ENCODE measurements at places on chromosomes 6 and 20.

DNA sequence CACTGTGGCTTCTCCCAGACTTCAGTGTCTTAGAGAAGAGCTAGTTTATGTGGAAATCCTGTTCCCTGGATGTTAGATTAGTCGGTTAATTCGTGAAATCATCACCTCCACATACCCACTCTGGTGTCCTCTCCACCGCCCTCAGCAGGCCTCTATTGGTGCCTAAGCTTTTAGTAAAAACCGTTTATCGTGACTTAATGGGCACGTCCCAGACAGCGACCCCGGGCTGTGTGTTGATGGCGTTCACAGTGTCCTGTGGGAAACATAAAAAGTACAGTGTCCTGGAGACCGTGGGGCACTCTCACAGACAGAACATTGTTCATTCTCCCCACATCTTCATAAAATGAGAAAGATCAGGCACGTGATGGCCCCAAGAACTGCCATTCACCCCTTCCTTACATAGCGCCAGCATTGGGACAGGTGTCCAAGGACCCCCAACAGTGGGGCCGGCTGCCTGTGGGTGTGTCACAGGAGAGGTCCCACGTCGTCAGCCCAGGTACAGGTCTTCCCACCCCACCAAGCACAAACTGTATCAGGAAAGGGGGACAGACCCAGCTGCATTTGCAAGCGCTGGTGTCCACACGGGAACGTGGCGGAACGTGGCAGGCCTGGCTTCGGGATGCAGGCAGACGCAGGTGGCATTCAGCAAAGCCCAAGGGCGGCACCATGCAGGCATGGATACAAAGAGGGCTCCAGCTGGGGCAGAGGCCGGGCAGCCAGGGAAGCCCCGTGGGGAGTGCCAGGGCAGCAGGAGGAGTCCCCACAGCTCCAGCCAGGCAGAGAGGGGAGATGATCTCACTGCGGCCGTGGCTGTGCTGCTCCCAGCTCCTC is 237.7 kb downstream of the DLL1 start:
- DNase-seq = no peak

GRCh38 chr6:153121311-153121710 is 9.8 kb downstream of the RGS17 start:
- no peak for DNase-seq

DNA sequence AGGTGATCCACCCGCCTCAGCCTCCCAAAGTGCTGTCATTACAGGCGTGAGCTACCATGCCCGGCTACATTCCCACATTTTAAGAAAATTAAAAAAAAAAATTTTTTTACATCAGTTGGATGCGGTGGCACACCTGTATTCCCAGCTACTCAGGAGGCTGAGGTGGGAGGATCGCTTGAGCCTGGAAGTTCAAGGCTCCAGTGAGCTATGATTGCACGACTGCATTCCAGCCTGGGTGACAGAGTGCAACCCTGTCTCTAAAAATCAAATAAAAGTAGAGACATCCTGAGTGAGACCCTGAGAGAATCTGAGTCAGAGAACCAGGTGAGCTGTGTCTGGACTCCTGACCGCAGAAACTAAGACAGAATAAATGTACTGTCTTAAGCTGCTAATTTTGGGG is 38.8 kb downstream of the PIM1 start:
- no peak for DNase-seq

- no peak for DNase-seq
Measured at GRCh38 chr6:31597006-31597405, 4.2 kb upstream of the NCR3 start.

DNA sequence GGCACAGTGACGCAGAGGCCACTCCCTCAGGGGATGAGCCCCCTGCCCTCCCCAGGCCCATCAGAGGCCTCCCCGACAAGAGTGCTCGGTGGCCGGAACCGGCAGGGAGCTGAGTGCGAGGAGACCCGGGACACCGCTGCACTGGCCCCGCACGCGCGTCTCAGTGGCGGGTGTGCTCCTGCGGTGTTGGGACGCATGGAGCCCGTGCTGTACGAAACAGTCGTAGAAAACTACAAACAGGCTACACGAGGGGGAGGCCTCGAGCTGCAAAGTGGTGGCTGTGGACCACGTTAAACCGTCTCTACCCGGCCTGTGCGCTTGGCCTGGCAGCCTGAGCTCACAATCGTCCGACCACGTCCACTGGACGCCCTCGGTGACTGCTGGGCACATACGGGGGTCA is 40.2 kb upstream of the FNDC1 start:
- no peak for DNase-seq

GRCh38 chr20:33015114-33015484 is 7.6 kb downstream of the BPIFB2 start:
- DNase-seq = no peak

GRCh38 chr20:44967207-44967807 is 995 bp downstream of the STK4 start:
- DNase-seq = no peak

DNA sequence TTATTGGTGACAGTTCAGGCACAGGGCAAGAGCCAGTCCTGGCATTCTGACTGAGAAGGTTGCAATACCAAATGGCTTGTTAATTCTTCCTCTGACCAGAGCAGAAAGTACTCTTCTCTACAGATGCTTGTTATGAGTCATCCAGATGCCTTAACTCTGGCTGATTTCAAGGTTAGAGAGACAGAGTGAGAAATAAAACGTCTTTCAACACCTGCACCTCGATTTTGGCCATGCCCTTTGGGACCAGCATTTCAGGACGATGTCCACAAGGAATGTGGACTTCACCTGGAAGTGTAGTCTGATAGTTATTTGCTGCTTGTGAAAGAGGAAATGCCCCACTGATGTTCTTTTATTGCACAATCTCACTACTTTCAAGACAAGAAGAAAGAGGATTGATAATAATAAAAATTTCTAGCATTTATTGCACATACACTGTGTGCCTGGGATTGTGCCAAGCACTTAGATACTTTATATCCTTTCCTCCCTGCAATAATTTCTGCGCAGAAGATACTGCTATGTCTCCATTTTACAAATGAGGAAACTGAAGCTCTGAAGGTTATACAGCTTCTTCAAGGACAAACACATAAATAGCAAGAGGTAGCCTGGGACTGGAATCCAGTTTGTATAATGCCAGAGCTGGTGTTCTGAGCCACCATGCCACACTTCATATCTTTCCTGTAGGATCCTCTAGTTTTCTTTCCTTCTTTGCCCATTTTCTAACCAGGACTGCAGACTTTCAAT is 33.5 kb upstream of the MCM3 start:
- DNase-seq = no peak

DNA sequence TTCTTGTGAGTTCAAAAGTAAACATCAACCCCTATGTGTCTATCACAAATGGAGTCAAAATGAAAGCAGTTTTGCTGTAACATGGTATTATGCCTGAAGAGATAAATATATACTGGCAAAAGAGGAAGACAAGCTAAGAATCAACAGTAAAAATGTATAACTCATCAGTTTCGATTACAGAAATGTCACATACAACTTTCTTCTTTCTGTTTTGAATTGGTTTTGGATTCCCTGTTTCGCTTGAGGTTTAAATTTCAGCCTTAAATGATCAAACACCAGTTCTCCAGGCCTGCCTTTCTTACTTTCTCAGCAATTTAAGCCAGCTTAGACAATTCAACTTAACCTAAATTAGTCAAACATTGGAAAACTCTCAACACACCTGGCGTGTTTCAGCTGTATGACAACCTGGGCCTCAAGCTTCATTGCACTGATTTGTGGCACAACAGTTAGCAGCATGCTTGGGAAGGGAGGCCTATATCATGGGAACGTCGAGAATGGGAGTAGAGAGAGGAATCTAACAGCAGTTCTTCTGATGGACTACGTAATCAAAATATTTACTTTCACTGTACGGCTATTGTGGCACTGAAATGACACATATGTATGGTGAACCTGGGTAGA is 51.9 kb upstream of the MARCKS start:
- no peak for DNase-seq

GRCh38 chr20:4216142-4216735 is 200.9 kb upstream of the RNF24 start:
- DNase-seq = no peak

DNA sequence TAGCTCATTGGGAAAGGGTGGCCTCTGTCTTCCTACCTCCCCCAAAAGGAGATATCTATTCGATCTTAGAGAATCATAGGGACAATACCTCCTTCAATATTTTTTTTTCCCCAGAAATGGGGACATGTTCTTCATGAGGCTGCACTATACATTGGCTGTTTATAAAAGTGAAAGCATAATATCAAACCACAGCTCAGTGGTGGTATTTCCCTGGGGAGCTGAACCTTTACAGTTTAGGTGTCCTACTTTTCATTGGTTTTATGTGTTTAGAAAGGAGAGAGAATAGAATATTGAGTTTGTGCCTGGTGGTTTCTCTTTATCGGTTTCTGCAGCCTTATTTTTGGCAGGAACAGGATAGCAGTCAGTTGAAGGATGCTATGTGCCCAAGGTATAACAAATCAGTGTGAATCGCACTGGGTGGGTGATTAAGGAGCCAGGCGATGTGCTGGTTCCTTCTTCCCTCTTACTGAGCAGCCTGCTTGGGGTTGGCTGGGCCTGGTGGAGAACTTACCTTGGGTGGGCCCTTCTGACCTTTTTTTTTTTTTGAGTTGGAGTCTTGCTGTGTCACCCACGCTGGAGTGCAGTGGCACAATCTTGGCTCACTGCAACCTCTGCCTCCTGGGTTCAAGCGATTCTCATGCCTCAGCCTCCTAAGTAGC is 25.2 kb downstream of the UST start:
- DNase-seq = no peak

GRCh38 chr6:33161354-33162331 is 30.6 kb downstream of the COL11A2 start:
- no peak for DNase-seq

DNA sequence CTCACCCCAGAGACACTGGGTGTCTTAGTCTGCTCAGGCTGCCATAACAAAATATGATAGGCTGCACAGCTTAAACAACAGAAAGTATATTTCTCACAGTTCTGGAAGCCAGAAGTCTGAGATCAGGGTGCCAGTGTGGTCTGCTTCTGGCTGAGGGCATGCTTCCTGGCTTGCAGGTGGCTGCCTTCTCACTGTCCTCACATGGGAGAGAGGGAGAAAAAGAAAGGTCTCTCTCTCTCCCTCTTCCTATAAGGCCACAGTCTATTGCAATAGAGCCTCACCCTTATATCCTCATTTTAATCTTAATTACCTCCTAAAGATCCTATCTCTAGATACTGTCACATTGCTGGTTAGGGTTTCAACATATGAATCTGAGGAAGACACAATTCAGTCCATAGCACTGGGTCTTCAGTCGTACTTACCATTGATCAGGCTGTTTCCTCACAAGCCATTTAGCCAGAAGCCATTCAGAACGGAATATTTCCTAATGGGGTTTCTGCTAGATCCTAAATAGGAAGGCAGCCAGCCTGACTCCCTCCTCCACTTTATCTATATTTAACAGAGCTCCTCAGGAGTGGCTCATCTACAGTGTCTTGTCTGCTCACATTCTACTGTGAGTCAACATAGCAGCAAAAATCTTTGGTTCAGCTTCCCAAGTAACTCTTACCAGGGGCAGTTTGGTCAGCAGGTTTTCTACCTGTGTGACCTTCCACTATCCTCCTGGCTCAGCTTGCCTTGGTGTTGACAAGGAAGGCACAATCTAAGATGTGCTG is 42.2 kb downstream of the CD164 start:
- DNase-seq = no peak

- no peak for DNase-seq
Measured at GRCh38 chr6:51289041-51289440, 470.4 kb downstream of the TFAP2B start.

- DNase-seq = no peak
Measured at GRCh38 chr20:53202777-53203176, 230.6 kb downstream of the TSHZ2 start.

GRCh38 chr6:90294614-90294988 is 2.0 kb downstream of the BACH2 start:
- no peak for DNase-seq

- no peak for DNase-seq
Measured at GRCh38 chr6:6883011-6883410, 224.8 kb upstream of the RREB1 start.

DNA sequence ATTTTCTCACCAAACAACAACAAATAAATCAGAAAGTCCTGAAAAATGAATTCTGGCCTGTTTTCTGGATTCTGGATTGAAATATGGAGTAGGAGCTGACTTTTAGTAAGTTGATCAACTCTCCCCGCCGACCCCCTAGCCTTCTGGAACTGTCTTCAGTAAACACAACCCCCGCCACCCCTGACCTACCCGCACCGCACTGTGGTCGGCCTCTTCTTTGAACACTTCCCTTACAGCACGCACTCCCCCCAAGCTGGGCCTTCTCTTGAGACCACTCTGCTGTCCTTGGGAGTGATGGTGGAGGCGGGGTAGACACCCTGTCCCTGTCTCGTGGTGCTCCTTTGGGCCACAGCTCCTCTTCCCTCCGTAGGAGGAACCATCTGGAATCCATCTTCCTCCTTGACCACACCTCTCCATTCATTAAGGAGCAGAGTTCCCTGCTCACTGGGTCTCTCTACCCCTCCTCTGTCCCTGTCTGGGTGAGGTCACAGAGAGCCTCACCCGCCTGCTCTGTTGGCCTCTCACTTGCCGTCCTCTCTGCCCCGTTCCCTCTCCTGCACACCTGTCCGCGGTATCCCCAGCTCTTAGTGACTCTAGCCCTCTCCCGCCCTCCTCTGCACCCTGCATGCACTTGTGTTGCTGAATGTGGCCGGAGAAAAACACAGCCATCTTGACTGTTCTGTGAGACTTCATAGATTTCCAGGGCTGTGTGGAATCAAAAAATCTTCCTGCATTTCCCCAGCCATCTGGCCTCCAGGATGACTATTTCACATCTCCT is 19.1 kb downstream of the SYNJ2 start:
- no peak for DNase-seq

- no peak for DNase-seq
Measured at GRCh38 chr20:6686171-6686570, 81.3 kb upstream of the BMP2 start.

DNA sequence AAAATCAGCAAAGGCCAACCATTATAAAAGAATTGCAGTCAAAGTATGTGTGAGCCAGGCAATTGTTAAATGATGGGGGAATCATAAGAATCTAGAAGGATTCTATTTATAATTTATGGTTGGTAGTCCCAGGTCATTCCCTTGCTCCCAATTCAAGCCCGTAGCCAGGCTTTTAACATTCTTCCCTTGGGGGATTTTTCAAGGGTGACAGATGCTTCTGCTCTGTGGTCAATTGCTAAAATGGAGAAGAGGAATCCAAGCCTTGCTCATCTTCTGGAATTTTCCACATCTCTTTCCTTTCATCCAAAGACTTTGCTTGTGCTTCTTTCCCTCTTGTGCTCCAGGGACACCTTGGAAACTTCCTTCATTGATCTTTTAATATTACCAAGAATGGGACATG is 18.0 kb upstream of the BCAS1 start:
- DNase-seq = no peak

Data from vagina (tissue), 2 donors.